ENCODE measurements at places on chromosomes 3 and 15.

GRCh38 chr3:47650294-47650693 is 71.6 kb upstream of the CSPG5 start:
- DNase-seq: no peak

GRCh38 chr3:140500473-140500872 is 177.4 kb upstream of the TRIM42 start:
- DNase-seq: no peak

GRCh38 chr15:38864122-38864521 is 299.5 kb upstream of the RASGRP1 start:
- no peak for DNase-seq

GRCh38 chr3:99842826-99843589 is 25.3 kb downstream of the CMSS1 start:
- DNase-seq: no peak

DNA sequence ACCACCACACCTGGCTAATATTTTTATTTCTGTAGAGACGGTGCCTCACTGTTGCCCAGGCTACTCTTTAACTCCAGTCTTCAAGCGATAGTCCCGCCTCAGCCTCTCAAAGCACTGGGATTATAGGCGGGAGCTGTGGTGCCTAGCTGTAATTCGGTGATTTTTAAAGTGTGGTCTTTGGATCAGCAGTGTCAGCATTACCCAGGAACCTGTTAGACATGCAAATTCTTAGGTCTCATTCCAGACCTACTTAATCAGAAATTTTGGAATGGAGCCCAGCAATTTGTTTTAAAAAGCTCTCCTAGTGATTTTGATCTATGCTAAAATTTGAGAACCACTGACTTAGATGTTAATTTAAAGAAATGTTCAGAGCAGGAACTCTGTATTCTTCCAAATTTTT is 51.9 kb downstream of the GOLM2 start:
- no peak for DNase-seq

Measured in esophagus squamous epithelium (tissue), 5 donors.